NCI-H1092 treated with DMSO at 0.1 percent for 48 hours (cell line): ENCODE measurements at places on chromosomes 3 and 15.

- no peak for DNase-seq
Measured at GRCh38 chr3:154729741-154730140, 299.8 kb upstream of the GPR149 start.

DNA sequence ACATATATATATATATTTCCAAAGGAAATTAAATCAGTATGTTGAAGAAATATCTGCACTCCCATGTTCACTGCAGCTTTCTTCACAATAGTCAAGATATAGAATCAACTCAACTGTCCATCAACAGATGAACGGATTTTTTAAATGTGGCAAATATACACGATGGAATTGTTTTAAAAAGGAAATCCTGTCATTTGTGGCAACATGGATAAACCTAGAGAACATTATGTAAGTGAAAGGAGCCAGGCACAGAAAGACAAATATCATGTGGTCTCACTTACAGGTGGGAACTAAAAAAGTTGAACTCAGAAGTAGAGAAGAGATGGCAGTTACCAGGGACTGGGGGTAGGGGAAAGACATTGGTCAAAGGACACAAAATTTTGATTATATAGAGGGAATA, 253.7 kb downstream of the ULK4 start:
- DNase-seq: no peak

DNA sequence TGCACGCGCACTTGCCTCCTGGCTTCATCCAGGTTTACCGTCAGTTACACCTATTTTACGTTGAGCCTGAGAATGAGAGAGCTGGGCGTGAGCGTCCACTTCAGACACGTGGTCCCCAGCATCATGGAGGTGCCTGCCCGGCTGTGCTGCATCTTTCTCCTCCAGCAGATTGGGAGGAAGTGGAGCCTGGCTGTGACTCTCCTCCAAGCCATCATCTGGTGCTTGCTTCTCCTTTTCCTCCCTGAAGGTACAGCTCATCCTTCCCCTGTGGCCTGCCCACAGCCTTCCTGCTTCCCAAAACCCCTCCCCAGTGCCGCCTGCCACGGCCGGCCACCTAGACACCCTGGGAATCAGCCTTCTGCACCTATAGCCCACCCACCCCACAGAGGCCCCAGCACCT, 31.6 kb downstream of the SLC22A14 start:
- DNase-seq: no peak

DNA sequence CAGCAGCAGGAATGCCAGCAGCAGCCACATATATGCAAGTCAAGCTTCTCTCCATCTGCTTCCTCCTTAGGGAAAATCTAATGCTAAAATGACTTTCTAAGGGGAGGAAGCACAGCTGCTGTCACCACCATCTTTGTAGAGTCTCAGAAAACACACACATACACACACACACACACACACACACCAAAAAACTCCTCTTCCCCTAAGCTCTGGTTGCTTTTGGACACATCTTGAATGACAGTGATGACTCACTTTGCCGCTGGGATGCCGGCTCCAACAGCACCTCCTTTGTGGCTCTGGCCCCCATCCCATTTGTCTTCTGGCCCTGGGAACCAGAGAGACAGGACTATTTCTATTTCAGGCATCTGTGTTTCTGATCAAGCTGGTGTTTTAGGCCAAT, 124.8 kb upstream of the GOLIM4 start:
- DNase-seq: no peak

DNA sequence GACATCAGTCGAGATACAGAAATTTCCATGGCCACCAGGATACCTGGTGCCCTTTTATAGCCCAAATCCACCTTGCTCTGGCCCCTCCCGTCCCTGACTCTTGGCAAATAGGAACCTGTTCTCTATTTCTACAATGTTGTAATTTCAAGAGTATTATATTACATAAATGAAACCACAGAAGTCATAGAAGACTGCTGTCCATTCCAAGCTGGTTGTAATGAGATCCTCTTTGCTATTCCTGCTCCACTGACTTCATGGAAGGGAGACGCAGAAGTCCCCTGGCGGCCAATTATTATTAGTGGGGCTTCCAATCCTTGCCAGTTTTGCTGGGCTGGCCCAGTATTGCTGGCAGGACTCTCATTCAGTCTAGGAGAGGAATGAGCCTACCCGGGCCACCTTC, 26.6 kb downstream of the DCP1A start:
- no peak for DNase-seq

DNA sequence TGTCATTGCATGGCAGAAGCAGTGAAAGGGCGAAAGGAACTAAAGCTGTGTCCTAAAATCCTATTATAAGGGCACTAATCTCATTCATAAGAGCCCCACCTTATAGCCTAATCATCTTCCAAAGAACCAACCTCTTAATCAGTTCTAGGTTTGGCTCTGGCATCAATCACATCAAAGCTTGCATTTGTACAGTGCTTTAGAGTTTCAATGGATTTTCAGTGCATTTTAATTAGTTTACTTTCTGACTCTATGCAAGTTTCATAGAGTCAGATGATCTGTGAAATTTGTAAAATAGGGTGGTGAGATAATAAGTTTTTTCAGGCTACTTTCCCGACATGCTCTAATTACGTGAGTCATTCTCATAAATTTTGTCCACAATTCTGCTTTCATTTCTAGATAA, 341.1 kb downstream of the DIPK2A start:
- no peak for DNase-seq

DNA sequence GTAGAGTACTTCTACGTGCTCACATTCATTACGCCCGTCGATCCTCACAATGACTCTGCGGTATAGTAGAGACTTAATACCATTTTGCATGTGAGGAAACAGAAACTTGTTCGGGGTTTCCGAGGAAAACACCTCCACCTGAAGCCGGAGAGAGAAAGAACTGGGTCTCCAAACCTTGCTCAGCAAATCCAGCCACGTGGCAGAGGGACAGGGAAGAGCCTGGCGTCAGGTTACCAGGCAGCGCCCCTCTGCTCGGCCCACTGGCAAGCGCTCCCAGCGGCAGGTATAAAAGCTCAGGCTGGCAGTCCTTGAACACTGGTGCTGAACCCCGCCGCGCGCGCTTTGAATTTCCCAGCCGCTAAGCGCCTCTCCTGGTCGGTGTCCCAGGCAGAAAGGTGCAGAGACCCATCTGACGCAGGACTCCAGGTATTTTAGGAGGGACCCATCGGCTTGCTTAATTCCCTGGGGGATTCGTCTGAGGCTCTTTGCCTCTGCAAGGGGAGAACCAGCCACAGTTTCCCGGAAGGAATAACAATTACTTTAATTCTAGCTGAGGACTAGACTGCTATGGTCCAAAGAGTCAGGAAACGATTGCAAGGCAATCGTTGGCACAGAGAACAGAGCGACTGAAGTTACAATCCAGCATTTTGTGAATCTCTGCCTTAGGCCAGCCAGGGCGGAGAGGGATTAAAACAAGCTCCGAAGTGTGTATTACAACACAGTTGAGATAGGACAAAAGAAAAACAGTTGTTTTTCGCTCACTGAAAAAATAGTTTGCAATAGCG, at the start of gene C2CD4A:
Gene C2CD4A (plus strand): TSS at position 315 of the 785 bp plus-strand sequence. CDS start 637 bp downstream, outside the sequence.
- peak; percentile 78 for DNase-seq

DNA sequence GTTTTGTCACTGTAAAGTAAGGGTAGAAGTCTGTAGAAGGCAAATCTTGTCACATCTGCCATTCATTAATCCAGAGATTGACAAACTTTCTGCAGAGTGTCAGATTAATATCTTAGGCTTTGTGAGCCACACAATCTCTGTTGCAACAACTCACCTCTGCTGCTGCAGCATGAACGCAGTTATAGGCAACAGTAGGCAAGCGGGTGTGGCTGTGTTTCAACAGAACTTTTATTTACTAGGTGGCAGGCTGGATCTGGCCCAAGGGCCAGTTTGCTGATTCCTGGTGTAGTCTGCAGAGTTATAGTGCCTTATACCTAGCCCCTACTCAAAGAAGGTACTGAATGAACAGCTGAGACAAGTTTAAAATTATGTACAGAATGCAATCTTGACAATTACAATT, 396.7 kb downstream of the FOXP1 start:
- no peak for DNase-seq

- DNase-seq: no peak
Measured at GRCh38 chr3:1723726-1724125, 374.9 kb upstream of the CNTN4 start.

DNA sequence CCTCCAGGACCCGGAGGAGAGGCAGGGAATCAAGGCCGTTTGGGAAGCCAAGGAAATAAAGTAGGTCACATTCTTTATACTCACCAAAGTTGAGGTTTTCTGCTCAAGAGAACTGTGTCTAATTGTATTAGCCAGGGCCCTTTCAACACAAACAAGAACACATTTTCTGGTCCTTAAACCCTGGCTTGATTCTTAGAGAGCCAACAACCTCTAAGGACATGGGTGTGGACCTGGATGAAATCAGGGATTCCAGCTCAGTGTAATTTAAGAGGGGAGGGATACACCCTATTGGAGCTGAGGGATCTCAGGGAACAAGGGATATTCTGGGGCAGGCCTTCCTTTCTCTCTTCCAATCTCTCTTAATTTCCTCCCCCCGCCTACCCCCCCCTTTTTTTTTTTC, 104.8 kb downstream of the COL6A6 start:
- DNase-seq: no peak

DNA sequence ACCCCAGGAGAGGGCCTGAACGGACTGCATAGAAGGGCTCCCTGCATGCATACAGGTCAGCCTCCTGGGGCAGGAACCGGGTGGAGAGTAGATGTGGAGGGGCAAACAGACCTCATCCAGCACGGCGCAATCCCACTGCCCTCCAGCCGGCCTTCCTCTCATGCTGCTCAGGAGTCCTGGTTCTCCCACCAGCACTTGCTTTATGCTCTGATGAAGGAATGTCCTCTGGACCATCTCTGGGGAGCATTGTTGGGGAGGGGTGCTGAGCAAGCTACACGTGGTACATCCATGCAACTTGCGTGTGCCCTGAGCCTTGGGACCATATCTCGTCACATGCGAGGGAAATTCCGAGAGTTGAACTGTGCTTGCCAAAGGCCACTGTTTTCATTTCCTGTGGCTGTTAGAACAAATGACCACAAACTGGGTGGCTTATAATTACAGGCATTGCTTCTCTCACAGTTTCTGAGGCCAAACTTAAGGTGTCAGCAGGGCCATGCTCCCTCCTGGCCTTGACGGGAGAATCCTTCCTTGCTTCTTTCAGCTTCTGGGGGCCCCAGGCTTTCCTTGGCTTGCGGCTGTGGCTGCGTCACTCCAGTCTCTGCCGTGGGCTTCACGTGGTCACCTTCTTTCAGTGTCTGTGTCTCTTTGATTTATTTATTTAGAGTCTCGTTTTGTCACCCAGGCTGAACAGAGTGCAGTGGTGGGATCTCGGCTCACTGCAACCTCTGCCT, 12.2 kb downstream of the SELENOS start:
- no peak for DNase-seq

DNA sequence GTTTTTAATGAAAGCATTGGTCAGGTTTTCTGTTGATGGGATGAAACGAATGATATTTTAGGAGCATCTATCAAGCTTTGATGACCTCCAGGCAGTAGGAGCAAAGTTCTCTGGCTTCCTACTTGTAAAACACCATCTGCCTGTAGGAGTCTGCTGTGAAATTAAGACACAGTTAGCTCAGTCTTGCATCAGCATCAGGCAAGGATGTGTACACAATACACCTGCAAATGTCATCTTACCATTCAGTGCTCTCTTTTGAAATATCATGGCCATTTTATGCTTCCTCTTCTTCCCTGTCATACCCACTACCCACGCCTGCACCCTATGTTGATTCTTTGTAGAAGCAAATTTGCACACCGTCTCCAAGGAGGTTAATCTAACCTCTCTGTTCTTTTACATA, 38.2 kb downstream of the B3GALNT1 start:
- DNase-seq: no peak

- DNase-seq: no peak
Measured at GRCh38 chr3:176352716-176353334, 844.5 kb downstream of the TBL1XR1 start.

- DNase-seq: no peak
Measured at GRCh38 chr3:108485146-108485545, 25.2 kb downstream of the MYH15 start.

GRCh38 chr15:100204771-100205170, 137.0 kb downstream of the ADAMTS17 start:
- no peak for DNase-seq

DNA sequence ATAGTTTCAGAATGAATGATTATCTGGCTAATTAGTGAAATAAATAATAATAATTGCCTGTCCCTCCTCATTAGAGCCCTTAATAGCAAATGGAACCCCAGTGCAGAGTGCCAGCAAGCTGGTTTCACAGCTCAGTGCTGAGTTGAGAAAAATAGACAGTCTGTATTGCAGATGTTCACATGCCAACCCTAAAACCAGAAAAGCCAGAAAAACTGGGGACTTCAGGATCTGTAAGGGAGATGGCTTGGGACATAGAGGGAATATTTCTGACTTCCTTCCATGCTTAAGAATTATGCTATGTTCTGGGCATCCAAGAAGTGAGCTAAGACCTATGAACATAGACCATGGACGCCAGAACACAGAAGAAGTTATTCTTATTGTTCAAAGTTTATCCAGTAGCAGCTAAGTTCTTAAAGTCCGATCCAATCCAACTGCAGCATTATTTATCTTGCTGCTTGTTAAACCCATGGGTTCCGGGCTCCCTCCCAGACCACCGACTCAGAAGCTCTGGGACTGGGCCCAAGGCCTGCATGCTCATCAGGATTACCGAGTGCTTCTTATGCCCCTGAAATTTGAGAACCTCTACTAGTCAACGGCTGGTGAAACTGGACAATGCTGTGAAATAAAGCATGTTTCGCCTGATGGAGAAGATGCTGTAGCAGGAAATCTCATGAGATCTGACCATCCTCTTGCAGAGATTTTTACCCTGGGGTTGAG, 158.3 kb downstream of the FOXB1 start:
- no peak for DNase-seq

GRCh38 chr3:14289590-14290461, 111.2 kb downstream of the LSM3 start:
- DNase-seq: no peak

GRCh38 chr3:51696954-51697353, 9.9 kb upstream of the GRM2 start:
- DNase-seq: no peak
